ENCODE measurements at places on chromosomes 4 and X.

DNA sequence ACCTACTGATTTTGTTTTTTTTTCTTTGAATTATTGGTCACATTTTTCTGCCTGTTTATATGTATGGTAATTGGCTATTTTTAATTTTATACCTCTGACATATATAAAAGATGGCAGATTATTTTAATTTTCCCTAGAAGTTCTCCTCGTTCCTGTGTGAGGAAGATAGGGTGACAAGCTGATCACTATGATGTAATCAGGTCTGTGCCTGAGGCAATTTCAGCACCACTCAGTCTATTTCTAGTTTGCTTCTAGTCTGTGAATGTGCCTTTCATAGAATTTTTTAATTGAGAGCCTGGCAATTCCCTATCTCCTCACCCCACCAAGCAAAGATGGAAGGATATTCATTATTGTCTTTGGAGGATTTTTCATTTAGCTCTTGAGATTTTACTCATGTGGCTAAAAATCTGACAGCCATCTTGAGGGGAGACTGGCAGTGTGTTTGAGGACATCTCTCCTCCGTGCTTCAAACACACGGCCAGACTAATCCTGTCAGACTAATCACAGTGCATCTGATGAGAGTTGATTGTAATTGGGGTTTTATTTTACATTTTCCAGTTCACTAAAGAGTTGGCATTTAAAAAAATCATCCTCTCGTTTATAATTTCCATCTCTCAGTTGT is 500.3 kb downstream of the TRIML1 start:
- no peak for DNase-seq

DNA sequence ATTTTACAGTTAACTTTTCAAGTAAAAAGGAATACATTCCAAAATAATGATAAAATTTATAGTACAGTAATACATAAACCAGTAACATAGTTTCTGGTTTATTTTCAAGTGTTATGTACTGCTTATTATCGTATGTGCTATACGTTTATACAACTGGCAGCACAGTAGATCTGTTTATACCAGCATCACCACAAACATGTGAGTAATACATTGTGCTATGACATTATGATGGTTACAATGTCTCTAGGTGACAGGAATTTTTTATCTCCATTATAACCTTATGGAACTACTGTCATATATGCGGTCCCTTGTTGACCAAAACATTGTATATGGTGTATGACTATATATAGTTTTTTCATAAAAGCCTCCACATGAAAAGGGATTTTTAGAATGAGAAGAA is 256.9 kb downstream of the ANKRD50 start:
- DNase-seq, result no peak

DNA sequence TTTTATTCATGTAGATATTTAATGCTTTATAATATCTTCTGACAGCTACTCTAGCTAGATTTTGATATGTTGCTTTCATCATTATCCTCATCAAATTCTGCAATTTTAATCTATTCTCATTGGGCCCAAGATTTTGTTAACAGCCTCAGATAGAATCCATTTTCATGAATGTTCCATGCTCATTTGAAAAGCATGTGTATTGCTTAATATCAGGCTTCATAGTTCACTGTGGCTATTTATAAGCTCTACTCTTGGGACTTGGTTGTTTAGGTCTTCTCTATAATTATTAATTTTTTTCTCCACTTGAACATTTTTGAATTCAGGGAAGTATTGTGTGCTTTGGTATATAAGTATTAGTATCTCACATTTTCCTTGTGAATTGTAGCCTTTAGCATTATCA is 41.8 kb downstream of the RAB40A start:
- DNase-seq, result peak; percentile 19

DNA sequence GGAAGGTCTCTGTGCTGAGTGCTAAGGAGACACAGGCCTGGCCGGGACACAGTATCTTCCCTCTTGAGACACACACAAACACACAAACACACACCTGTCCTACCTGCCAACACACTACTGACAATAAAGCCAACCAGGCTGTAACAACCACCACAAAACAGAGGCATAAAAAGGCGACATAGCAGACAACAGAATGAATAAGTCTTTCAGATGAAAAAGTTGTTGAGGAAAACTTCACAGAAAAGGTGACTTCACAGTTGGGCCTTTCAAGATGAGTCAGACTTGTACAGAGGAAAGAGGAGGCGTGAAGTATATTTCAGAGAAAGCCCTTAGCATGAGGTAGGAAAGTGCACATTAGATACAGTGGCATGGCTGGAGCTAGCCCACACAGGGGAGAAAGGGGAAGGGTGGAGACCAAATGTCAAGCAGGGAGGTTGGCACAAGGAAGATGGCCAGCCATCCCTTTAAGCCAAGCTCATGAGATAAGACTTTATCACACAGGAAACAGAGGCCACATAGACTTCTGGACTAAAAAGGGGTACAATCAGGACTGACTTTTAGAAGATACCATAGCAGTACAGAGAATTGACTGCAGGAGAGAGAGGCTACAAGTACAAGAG is 54.0 kb downstream of the SLC9A7 start:
- DNase-seq, result peak; percentile 31

- no peak for DNase-seq
Observed at GRCh38 chr4:15291122-15291521, 136.7 kb upstream of the C1QTNF7 start.

DNA sequence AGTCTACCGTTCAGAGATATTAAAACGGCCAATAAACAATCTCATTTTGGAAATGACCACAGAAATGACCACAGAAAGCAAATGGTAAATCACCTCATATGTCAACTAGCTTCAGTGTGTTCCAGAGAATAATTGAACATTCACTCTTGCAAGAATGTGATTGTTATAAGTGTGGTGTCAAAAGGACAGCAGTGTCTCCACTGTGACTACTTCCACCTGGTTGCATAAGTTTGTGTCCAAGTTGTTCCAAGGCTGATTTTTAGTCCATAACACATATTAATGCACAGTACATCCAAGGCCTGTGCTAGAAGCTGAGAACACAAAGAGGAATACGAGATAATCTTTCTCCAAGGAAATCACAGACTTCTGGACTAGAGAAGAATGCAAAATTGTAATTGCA is 37.4 kb upstream of the RNF150 start:
- DNase-seq, result no peak

GRCh38 chr4:42425146-42426065 is 28.1 kb downstream of the SHISA3 start:
- DNase-seq, result no peak

GRCh38 chr4:26723216-26723615 is 137.4 kb upstream of the STIM2 start:
- DNase-seq, result no peak

- no peak for DNase-seq
Observed at GRCh38 chr4:182346675-182347375, 103.6 kb downstream of the TENM3 start.

DNA sequence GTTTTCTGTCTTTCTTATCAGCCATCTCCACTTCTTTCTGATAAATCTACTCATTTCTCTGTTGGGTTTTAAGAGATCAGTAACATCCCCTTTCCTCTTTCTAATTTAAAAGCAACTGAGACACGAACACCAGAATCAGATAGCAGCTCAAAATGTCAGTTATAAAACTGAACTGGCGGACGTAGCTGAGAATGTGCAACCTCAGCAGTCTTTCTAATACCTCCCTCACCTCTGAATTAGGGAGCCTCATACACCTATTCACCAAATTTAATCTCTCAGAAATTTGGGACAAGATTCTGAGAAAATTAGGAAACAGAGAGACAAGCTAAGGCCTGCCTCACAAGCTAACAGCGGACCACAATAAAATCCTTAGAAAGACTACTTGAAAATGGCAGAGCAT is 52.0 kb upstream of the ACSL4 start:
- DNase-seq, result no peak

- DNase-seq, result peak; percentile 28
Observed at GRCh38 chrX:24357106-24357505, 3.3 kb upstream of the SUPT20HL1 start.

- no peak for DNase-seq
Observed at GRCh38 chr4:26056406-26056805, 142.4 kb downstream of the SMIM20 start.

DNA sequence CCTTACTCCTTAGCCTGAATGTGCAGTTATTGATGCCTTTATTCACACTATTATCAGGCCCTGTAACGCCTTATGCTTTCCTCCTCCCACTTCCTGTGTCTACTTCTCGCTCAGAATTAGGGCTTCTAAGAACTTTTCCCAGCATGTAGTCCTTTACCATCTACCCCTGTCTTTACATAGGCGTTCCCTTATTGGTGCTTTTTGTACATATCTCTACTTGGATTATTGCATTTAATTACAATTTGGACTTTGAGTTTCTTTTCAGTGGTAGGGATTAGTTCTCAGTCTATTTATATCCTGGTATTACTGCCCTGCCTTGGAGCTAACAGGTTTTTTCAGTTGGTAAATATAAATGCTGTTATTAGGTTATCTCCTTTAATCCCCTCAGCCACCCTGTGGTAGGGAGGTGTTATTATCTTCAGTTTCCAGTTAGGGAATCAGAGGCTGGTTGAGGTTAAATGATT is 84.0 kb downstream of the RBPJ start:
- DNase-seq, result no peak

DNA sequence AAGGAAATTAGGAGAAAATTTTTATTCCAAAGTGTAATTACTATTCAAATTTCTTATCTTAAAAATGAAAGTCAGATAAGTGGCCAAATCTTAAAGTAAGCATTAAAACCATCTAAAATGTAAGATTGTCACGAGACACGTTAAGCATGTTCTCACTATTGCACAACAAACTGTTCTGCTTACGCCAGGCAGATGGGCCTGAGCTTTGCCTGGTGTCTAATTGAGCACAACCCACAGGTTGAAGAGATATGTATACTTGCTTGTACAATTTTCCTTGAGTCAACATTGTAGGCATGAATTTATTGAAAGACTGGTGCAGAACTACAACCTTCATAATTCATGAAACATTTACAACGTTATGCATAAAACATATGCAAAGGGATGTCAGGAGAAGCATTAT is 3.9 kb downstream of the RNF128 start:
- DNase-seq, result no peak

DNA sequence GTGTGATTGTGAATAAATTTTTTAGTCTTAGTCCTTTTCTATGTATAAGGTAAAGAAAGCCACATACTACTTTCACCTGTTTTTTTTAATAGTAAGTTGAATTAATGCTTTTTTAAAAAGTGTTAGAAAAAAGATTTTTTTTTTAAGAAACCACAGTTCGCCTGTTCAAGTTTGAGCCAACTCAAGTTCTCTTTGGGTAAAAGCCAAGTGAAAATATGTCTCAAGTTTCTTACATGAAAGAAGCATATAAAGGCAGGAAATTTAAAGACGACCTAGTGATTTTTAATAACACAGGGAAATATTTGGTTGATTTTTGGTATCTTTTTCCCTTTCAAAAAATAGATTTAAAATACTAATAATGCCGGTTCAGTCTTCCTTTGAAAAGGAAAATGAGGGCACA is 369.9 kb upstream of the NR3C2 start:
- no peak for DNase-seq

GRCh38 chrX:138191998-138192397 is 519.5 kb downstream of the FGF13 start:
- DNase-seq, result peak; percentile 13

GRCh38 chrX:135193740-135194139 is 22.5 kb upstream of the CT55 start:
- no peak for DNase-seq

Measured in fibroblast of the aortic adventitia (primary cell).